T1000 (cell line): ENCODE measurements at places on chromosomes 6 and 20.
A peak's percentile ranks its signal among the peaks of the same experiment; 100 is the strongest.

DNA sequence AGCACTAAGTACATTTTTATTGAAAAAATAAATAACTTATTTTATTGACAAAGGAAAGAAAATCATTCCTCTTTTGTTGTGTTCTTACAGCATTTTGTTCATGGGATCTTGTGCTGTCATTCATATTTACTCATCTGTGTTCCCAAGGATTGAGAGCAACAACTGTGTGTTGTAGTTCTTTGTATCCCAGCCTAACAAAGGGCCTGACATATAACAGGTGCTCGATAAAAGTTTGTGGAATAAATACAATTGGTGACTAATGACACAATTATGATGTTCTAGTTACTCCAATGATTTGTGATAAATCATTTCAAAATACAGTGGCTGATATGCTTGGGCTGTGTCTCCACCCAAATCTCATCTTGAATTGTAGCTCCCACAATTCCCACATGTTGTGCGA lies 7.9 kb upstream of the OGFRL1 start:
- DNase-seq: no peak

- no peak for DNase-seq
These were observed 357.2 kb downstream of the CD83 start for GRCh38 chr6:14474816-14475215.

- DNase-seq: no peak
These were observed 3.1 kb downstream of the SRMS start for GRCh38 chr20:63544241-63544957.

- DNase-seq: no peak
These were observed 22.2 kb upstream of the GMNN start for GRCh38 chr6:24752503-24752902.

- no peak for DNase-seq
These were observed 27.8 kb downstream of the TNFAIP3 start for GRCh38 chr6:137894779-137895385.

- DNase-seq: no peak
These were observed 173.5 kb upstream of the SNX9 start for GRCh38 chr6:157649311-157650260.

DNA sequence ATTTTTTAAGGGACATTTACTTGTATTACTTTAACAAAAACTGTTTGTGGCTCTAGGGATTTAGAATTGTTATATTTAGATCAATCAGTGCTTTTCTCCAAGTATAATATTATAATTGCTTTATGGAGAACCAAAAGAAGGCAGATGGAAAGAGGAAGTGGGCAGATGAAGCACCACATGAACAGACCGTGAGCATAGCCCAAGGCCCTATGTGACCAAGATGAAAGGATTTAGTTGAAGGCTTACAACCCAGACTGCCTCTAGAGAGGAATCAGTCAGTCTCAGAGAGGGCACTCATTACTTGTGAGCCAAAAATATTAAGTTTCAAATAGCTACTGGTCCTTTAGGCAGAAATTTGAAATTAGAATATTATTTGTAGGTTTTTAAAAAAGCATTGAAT lies 102.3 kb upstream of the IMPG1 start:
- DNase-seq: no peak

- DNase-seq: peak; percentile 27
These were observed 569.6 kb upstream of the GJE1 start for GRCh38 chr6:141562851-141563763.

DNA sequence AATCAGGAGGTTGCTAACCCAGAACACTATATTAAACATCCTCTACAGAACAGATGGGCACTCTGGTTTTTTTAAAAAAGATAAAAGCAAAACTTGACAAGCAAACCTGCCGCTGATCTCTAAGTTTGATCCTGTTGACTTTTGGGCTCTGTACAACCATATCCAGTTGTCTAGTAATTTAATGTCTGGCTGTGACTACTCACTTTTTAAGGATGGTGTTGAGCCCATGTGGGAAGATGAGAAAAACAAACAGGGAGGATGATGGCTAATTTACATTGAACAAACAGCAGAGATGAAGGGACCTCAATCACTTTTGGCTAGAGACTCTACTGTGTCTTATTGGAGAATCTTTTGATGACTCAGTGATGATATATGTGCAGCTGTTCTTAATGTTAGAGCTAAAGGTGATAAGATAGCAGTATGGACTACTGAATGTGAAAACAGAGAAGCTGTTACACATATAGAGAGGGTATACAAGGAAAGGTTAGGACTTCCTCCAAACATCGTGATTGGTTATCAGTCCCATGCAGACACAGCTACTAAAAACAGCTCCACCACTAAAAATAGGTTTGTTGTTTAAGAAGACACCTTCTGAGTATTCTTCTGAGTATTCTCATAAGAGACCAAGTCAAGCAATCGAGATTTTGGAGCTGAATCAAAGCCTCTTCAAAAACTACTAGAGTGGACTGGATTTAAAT lies 201.2 kb upstream of the SHLD1 start:
- DNase-seq: no peak

DNA sequence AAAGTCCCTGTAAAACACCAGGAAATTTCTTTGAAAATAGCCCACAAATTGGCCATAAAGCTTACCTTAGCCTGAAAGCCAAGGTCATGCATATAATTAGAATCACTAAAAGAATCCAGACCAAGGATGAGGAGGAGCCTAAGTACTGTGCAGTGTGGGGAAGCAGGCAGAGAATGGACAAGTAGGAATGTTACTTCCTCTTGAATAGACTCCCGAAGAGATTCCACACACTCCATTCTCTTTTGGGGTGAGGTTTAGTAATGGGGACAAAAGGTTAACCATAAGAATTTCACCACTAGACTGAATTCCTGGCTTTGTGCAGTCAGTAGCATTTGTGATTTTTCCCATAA lies 27.5 kb upstream of the MARCKS start:
- no peak for DNase-seq

DNA sequence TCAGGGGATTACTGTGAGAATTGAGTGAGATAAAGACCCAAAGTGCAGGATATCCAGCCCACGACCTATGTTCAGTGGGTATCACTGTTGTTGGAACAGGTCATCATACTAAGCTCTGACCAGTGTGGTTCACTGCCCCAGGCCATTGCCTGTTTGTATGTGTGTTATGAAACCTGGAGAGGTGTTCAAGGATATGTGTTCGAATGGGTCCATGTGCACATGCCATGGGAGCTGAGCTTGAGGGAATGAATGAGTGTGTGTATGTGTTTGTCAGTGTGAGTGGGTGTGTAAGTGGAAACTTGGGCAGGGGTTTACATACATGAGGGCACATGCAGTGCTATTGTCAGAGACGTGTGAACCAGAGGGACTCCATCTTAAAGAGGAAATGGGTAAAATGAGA lies 17.7 kb upstream of the AHCY start:
- no peak for DNase-seq

DNA sequence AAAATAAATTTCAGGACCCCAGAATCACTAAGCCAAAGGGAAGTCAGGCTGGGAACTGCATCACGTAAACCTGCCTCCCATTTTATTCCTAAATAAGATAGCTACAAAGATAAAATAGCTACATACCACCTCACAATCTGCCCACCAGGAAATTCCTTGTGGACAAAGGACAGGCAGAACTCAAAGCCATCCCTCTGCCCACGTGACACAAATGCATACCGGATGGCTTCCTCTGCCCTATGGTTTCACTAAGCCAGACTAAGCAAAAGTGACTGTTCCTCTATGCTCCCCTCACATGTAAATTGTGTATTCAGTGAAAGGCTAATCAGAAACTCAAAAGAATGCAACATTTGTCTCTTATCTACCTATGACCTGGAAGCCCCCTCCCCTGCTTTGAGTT lies 15.0 kb downstream of the MBOAT1 start:
- DNase-seq: no peak

DNA sequence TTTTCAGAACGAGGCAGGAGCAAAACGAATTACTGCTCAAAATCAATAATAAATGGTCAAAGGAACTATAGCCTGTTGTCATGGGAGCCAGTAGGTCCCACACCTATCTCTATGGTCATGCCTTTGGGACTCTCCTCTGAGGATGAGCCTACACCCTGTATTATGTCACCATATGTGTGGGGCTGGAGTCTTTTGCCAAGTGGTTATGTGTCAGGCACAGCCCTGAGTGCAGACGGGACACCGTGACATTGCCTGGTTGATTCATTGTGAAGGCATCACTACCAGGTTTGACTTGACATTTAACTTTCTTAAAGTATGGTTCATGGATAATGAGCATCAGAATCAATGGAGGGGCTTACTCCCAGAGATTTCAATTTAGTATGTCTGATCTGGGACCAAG lies 23.6 kb downstream of the BMP6 start:
- DNase-seq: no peak

DNA sequence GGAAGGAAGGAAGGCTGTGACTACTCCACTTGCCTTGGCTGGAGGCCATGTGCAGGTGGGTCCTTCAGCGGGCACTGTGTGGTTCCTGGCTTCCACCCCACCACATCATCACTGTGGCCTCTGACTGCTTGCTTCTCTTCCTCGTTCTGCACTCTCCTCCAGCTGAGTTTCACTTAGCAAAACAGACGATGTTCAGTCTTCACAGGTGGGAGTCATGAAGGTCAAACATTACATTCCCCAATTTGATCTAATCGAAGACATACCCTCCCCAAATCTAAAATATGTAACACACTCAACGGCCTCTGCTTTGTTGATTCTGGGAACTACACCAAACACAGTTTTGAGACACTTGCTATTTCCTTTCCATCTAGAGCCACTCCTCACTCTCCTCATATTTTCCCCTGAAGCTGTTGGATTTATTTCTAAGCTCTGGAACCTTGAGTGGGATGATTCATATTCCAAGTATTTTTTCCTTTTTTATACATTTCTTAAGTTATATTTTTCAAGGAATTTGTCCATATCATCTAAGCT lies 132.5 kb upstream of the FOXA2 start:
- no peak for DNase-seq

- DNase-seq: no peak
These were observed 532.8 kb downstream of the GRIK2 start for GRCh38 chr6:101926149-101926925.

DNA sequence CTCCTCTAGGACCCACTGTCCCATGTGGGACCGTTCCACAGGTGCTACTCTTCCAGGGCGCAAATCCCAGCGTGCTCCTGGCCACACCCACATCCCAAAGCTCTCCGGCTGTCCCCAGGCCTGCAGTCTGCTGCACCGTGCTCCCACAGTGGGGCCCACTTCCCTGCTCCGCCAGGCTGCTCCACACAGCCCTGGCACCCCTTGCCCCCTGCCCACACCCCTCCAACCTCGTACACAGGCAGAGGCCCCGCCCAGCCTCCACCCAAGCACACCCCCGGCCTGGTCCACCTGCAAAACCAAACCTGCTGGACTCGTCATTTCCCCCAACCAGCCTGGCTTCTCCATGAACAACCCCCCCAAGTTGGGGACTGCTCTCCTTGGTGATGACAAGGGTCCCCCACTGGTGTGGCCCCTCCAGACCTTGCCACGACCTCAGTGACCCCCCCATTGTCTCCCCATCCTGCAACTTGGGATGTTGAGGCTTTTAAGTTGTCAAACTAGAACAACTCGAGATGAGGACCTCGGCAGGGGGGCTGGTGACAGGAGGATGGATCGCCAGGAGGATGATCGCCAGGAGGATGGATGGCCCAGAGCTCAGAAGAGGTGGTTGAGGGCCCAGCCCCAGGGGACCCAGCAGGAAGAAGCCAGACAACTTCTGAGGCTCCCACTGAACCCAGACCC lies 27.1 kb downstream of the YTHDF1 start:
- DNase-seq: no peak

GRCh38 chr6:5028921-5029320 lies 25.1 kb upstream of the RPP40 start:
- DNase-seq: no peak

- no peak for DNase-seq
These were observed 20.8 kb upstream of the FAM83D start for GRCh38 chr20:38905375-38905774.

- no peak for DNase-seq
These were observed 77.6 kb downstream of the SAMD5 start for GRCh38 chr6:147586044-147586443.

- no peak for DNase-seq
These were observed 544.9 kb downstream of the PKHD1 start for GRCh38 chr6:51542475-51542874.

DNA sequence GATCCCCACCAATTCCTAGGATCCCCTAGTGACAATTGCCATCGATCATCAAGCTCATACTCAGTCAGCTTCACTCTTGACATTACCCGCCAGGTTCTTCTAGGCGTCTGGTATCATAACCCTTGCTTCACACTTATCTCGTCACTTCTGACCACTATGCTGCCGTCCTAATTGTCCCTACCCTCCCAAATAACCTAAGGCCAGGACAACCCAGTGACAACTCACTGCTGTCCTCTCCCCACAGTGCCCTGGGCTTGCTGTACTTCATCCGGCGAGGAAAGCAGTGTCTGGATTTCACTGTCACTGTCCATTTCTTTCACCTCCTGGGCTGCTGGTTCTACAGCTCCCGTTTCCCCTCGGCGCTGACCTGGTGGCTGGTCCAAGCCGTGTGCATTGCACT lies 3.7 kb downstream of the SYS1 start:
- DNase-seq: no peak

GRCh38 chr6:135798751-135799515 lies 52.6 kb upstream of the PDE7B start:
- DNase-seq: no peak

DNA sequence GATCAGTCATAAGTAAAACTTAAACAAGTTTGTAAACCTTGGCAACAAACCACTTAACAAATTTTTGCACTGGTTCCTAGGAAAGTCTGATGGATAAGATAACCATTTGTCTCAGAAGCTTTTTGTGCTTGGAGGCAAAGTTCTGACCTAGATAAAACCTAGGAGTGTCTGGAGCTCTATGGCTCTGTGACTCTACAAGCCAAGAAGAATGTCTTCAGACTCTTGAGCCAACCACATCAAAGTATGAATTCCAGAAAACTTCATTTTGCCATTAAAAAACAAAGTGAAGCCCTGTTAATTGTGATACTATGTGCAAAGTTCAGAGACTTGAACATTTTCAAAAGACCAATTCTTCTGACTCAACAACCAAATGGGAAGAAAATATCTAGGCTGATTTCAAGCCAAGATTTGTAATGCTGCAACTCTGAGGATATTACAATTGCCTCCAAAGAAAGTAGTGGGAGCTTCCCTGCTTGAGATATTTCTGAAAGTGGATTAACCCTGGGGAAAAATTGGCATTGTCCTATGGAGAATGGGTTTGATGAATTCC lies 158.1 kb upstream of the FOXQ1 start:
- DNase-seq: no peak

GRCh38 chr20:2838847-2839671 lies 1.4 kb downstream of the PCED1A start:
- DNase-seq: no peak

GRCh38 chr6:134701301-134701700 lies 248.6 kb downstream of the ALDH8A1 start:
- no peak for DNase-seq

DNA sequence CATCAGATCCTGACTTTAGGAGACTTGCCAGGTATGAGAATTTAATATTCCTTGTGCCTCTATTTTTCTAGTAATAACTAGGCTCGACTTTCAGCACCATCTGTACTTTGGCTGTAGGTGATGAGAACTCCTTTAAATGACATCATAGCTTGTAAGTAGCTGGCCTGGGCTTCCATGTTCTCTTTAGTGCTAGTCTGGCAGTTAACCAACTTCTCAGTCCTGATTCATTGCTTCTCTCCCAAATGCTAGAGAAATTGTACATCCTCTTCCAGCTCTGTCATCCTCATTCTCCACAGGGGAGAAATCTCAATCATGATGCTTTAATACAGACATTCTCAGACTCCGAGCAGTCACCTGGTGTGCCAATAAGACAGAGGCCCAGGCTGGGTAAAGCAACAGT lies 143.5 kb upstream of the MOCS1 start:
- DNase-seq: no peak
